ENCODE measurements at places on chromosomes 16 and 17.

DNA sequence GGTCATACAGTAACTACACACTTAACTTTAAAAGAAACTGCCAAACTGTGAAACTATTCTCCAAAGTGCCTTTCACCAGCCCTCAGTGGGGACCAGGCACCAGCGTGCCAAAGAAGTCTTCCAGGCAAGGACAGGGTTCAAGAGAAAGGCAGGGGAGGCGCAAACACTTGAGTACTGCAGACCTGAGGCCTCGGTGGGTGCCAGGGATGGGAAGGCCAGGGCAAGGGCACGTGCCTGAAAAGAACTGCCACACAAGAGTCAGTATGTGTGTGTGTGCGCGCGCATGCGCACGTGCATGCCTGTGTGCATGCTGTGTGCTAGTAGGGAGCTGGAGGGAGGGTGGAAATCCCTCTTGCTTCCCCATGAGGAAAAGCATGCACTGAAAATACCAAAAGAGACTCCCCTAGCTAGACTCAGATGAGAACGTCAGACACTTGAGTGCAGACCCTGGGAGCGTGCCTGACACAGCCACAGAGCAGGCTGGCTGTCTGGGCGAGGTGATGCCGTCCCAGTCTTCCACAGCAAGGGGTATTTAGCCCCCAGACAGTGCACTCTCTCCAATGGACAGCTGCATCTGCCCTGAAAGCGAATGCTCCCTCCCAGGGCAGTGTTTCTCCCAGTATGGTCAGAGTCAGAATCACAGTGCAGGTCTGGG, 40.1 kb upstream of the GSG1L start:
- no peak for DNase-seq

DNA sequence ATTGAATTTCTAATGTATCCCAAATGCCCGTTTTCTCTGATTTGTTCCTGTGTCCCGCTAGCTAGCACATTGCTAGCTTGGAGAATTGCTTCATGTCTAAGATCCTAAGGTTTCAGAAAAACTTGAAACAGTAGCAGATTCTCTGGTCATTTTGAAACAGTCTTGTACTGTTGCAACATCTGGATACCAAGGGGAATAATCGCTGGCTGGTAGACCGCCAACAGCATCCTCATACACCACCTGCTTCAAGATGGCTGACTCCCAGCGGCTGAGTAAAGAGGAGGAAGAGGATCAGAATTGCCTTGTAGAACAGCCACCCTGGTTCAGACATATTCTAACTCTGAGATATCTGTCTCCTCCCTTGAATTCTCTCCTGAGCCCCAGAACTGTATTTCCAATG, 226.7 kb upstream of the ELAC2 start:
- DNase-seq, result no peak

DNA sequence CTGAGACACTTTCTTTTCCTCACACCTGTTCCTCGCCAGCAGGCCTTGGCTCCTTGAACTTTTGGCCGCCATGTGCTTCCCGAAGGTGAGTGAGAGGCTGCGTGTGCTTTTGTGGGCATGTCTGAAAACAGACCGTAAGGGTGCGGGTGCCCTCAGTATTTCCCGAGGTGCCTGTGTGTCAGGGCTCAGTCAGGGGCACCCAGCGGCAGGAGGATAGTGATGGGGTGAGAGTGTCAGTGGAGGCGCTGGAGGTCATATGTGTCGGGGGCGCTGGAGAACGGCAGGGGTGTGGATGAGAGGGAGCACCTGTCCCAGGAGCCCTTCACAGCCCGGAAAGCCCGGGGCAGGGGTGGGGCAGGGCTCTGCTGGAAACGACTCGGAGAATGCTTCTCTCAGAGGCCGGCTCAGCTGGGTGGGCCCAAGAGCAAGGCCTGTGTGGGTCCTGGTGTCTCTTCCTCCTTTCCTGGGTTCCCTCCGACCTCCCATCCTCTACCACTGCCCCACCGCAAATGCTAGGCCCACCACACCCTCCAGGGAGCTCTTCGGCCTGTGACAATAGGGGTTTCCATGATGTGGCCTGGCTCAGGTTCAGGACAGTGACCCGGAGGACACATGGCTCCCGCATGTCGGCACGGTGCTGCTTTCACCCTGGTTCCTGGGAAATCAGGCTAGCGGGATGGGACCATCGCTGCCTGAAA, 451 bp downstream of the IL32 start:
- DNase-seq, result no peak

GRCh38 chr16:5678371-5678770, 580.8 kb upstream of the EEF2KMT start:
- no peak for DNase-seq

GRCh38 chr17:28384281-28385036, 13.0 kb downstream of the SARM1 start:
- DNase-seq, result peak; percentile 82

GRCh38 chr16:75580-76501, 2.2 kb upstream of the MPG start:
- no peak for DNase-seq

- no peak for DNase-seq
Observed at GRCh38 chr17:69769050-69769449, 306.0 kb upstream of the KCNJ16 start.

GRCh38 chr16:3029491-3030221, 5.8 kb downstream of the THOC6 start:
- DNase-seq, result no peak

DNA sequence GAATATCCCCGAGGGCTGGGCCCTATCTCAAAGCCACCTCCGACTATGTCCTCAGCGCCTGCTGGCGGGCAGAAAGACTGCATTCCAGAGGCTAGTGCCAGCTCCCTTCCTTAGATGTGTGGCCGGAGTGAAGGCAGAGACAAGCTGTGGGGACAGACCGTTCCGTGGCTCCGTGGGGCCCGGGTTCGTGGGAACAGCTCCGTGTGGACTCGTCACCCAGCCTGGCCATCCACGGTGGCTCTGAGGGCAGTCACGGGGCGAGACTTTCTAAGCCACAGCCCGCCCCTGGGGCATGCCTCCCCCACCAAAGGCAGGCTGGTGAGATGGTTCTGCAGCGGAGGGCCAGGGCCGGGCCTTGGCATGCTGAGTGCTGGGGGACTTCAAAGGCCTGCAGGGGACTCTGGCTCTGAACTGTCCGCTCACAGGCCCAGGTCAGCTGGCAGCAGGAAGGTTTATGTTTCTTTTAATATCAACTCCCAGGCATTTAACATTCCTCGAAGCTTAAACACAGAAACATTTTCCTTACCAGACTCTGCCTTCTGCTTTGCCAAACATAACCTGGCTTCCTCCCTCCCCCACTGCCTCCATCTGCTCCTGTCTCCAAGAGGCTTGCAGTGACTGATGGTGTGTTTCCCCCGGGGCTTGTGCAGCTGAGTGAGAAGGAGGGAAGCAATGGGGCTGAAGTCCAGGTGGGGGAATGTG, 50.4 kb downstream of the TIMM22 start:
- DNase-seq, result no peak

DNA sequence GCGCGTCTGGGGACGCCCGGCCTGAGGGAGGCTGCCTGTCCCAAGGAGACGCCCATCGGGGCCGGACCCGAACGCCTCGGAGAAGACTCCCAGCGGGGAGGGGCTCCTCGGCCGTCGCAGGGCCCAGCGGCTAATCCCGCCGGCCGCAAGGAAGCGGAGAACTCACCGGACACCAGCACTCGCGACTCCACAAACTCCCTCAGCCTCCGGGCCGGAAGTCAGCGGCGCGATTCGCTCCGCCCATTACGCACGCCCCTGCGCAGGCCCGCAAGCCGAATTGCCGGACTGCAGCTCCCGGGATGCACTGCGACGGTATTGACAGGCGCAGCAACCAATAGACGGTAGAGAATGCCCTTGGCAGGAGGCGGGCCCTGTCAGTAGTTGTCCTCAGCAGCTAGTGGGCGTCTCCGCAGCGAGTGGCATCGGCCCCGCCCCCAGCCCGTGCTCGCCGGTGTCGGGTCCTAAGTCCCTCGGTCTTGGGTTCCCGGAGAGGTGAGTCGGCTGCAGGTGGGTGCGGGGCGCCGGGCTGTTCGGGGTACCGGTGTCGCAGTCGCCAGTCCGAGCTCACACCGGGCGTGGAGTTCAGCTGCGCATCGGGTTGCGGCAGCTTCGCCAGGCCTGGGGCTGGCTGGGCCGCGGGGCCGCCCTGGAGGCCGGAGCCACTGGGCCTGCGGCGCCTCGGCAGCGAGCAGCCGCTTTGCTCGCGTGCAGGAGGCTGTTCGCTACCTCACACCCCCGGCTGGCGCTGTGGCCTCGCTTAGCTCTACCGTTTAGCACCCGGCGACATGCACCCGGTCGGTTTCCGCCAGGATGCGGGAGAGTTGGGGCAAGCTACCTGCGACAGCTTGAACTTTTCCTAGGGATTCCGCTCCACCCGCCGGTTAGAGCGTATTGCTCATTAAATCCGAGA, at the start of the genes ZNF174 and ZSCAN32:
Gene ZNF174 (plus strand): TSS at position 437 of the 910 bp plus-strand sequence. CDS start 790 bp downstream, outside the sequence.
Gene ZSCAN32 (minus strand): TSS at position 226 of the 910 bp plus-strand sequence. CDS start 3,447 bp downstream, outside the sequence.
- peak; percentile 100 for DNase-seq

GRCh38 chr16:61820398-61820797, 215.8 kb downstream of the CDH8 start:
- no peak for DNase-seq

GRCh38 chr16:49592546-49593423, 219.2 kb downstream of the C16orf78 start:
- DNase-seq, result peak; percentile 5

DNA sequence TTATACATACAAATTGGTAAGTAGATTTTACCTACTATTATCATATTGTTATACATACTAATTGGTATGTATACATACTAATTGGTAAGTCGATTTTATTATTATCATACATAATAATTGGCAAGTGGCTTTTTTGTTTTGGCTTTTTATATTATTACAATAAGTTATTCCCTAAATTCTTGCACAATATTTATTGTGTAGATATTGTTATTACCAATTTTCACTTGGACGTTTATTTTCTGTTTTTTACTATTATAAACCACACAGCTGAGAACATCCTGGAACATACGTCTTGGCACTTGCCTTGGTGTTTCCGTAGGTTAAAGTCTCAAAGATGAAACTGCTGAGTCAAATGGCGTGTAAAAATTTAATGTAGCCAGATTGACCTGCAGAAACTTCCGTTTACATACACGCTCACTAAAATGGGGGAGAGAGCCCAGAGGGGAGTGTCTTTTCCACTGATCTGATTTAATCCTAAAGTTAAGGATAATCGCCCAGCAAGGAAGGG, 18.9 kb downstream of the GNGT2 start:
- no peak for DNase-seq

- no peak for DNase-seq
Observed at GRCh38 chr17:64772845-64773299, 110.8 kb upstream of the SMURF2 start.

- DNase-seq, result no peak
Observed at GRCh38 chr16:24152826-24153225, 103.3 kb upstream of the CACNG3 start.

DNA sequence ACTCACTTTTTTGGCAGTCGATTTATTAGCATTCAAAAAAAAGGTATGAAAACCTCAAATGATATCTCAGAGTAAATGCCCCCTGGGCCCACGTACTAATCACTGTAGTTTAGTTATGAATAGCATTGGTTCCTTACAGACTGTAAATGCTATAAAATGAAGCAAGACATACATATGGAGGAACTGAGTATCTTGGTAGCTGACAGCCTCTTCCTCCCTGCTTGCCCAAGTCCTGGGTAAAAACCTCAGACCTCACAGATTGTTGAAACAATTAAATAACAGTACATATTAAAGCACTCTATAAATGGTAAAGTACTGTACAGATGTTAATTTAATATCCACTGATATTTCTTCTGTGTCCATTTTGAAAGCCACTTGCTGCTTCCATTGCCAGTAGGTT, 33.2 kb upstream of the ABCC11 start:
- no peak for DNase-seq

- DNase-seq, result no peak
Observed at GRCh38 chr17:59695945-59696681, 11.1 kb downstream of the PTRH2 start.

DNA sequence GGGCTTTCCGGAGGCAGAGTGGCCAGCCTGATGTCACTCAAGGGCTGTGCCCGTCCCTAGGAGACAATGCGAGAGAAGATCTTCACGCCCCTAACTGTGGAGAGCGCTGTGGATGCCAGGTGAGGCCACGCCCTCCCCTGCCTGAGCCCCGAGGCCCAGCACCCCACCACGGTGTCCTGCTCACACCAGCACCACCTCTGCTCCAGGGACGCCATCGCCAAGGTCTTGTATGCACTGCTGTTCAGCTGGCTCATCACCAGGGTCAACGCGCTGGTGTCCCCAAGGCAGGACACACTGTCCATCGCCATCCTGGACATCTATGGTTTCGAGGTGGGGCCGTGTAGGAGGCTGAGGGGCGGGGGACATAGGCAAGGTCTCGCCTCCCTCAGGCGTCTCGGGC, 27.8 kb downstream of the MYO15A start:
- DNase-seq, result no peak

GRCh38 chr17:81392909-81393654, 2.2 kb upstream of the BAHCC1 start:
- no peak for DNase-seq

- no peak for DNase-seq
Observed at GRCh38 chr17:27640790-27641189, 9.8 kb downstream of the LGALS9 start.

DNA sequence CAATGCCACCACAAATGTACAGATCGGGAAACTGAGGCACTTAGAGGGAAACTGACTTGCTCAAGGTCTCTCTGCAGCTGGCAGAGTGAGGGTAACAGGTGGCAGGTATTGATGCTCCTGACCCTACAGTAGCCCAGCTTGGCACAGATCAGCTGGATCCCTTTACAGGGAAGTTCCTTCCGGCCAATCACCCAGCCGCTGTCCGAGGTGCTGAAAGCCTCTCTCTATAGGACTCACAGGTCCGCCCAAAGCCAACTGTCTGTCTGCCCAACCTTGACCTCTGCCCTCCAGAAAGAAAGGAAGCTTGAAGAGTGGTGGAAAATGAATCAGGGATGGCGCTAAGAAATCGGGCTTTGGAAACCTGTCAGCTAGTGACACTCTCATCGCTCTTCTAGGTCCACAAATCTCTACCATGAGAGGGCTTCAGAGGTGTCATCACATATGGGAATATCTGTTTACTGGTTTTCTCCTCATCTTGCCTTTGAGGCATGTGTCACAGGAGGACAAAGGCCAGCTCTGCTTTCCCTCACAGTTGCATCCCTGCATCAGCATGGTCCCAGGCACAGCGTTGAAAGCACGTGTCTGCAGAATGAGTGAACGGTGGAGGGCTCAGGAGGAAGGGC, 246.2 kb downstream of the KATNIP start:
- no peak for DNase-seq

Measured in NCI-H1417 (cell line).